ENCODE measurements at places on chromosomes 5 and 9.

GRCh38 chr5:139690064-139690802, 42.1 kb downstream of the CXXC5 start:
- DNase-seq: no peak

GRCh38 chr9:93667627-93668026, 91.2 kb downstream of the PHF2 start:
- DNase-seq: no peak

GRCh38 chr5:116404016-116404415, 170.6 kb downstream of the SEMA6A start:
- no peak for DNase-seq

- DNase-seq: no peak
These were observed 277.2 kb upstream of the VLDLR start for GRCh38 chr9:2344436-2344835.

GRCh38 chr9:73149371-73150067, 2.1 kb upstream of the ANXA1 start:
- no peak for DNase-seq

DNA sequence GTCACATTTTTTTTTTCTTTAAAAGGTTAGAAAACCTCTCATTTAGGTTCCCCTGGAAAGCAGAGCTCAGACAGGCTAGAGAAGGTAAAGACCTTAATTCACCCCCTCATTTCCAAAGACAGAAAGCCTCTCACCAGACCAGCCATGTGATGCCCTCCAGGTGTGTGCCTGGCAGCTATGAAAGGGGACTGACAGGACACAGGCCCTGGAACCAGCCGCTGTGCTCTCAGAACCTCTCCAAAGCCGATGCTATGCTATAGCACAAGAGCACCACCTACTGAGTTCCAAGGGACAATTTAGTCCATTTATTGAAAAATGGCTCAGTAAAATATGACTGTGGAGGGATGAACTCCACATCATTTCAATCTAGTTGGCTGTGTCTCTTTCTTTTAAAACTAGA, 48.8 kb downstream of the FANCC start:
- DNase-seq: peak; percentile 28

GRCh38 chr5:81901586-81901985, 70.2 kb upstream of the ATG10 start:
- DNase-seq: no peak

DNA sequence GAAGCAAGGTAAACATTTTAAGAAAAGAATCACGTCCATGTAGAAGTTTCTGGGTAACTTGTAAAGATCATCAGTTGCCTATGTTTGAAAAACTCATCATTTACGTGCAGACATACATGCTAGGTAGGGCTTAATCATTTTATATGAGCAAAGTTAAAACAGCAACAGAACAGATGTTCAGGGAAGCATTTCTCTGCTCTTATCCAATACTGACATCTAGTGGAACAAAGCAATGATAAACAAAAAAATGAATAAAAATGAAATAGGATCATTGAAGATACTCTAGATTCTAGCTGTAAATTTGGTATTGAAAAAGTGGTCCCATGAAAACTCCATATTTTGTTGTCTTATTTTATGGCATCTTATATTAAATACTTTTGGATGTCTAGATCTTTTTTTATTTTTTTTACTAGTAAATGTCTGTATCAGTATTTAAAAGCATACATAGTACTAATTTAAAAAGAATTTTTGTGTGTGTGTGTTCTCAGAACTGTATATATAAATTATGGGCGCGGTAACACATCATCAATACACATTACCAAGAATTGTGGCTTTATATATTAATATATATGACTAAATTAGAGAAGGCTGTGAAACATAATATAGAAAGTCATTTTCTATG, 1050.2 kb downstream of the CDH12 start:
- DNase-seq: peak; percentile 1

DNA sequence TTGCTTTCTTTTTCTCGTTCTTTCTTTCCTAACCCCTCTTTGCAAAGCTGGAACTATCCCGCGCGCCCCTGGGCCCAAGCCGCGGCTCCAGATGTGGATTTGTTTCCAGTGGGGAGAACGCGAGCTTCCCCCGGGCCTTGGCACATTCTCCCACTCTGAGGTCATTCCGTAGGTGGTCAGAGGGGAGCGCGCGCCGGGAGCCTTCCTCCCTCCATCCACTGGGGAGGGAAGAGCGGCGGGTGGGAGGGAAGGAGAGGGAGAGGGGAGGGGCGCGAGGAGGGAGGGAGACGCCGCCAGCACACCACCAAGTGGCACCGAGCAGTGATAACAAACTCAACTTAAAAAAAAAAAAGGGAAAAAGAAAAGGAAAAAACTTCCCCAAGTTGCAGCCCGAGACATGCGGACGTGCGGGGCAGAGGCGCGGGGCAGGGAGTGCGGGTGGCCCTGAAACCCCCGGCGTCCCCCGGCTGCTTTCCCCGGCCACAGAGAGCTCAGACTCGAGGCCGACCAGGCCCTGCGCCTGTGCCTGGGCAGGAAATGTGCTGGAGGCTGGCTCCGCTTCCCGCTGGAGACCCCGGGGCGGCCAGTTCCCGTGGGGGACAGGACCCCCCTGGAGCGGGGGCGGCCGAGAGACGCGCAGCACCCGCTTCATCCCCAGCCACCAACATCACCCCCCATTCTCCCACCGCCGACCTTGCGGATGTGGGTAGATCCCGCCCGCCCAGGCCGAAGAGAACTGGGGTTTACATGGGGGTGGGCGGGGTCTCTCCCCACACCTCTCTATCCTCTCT, 3.1 kb downstream of the IER5L start:
- peak; percentile 88 for DNase-seq

- no peak for DNase-seq
These were observed 141.9 kb upstream of the IER5L start for GRCh38 chr9:129319938-129320481.

DNA sequence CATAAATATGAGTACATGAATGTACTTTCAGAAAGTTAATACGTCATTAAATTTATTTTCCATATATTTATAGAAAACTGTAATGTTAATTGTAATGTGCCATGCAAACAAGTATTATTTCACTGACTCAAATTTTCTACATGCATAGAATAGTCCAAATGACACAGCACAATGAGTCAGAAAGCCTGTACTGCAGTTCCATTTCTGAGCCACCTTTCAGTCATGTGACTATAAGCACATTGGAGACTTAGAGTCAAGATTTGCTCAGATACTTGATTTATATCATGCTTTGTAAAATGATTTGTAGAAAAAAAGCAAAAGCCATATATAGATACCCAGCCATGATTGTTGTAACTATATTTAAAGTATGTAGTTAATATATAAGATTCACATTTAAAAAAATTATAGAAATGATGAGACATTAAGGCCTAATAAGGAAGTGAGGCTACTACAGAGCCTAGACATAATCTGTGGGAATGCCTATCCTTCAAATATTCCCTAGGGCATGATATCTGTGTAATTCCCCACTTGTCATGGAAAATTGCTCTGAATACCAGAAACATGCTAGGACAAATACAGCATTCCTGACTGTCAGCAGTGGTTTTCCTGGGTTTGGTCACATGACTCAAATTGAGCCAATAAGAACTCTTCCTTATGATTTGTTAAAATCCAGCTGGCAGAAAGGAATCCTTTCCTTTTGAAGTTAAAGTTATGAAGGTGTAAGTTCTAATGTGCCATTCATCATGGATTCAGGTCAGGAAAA, 50.0 kb downstream of the PTPRD start:
- no peak for DNase-seq

- no peak for DNase-seq
These were observed 13.7 kb downstream of the SYK start for GRCh38 chr9:90815183-90815943.

- no peak for DNase-seq
These were observed 93.7 kb downstream of the SGCD start for GRCh38 chr5:156420665-156421064.

DNA sequence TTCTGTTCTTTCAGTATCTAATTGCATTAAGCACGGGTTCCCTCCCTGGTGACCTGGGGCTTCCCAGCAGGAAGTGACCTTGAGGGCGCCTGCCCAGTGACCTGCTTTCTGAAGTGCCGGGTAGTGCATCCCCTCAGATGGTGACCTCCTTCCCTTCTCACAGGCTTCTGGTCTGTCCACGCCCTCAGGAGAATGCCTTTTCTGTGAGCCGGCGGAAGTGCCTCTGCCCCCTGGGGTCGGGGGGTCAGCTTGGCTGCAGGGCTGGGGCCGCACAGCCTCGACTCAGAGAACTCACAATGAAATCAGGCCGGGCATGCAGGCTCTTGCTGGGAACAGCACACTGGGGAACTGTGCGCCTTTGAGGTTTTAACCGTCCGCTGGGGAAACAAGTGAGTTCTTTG, 124.5 kb upstream of the PHYKPL start:
- DNase-seq: no peak

Measured in HuH-7 (cell line).